Left forelimb (tissue), 1 donor: ENCODE measurements at places on chromosomes 3 and 15.

DNA sequence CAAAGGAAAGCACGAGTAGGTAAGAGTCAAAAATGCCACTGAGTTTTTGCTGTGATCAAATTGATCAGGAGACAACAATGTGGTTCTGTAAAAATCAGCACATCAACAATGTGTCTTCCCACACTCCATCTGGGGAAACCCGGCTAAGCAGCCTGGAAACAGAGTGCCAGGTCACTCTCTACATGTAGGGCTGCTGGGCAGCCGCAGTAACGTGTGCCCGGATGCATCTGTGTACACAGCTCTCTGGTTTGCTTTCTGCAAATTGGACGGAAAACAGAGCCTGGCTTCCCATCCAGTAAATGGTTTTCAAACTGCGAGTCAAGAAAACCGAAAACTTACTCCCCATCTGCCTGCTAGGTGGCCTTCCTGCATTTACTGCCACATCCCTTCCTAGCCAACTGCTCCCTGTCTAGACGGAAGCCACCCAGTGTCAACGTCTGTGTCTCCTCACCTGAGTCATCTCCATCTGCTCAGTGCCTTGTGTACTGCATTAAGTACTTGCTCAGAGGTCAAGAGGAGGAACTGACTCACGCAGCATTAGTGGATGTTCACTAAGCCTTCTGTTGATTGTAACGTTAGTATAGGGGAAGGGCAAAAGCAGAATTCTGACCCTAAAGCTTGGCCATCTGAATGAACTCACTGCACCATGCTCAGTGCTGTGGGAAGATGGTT, 124.1 kb downstream of the TJP1 start:
- no peak for DNase-seq

- DNase-seq = no peak
Observed at GRCh38 chr15:54045397-54045796, 67.2 kb downstream of the UNC13C start.

- DNase-seq = peak; percentile 36
Observed at GRCh38 chr3:127141921-127142730, 50.8 kb upstream of the PRR23E start.

DNA sequence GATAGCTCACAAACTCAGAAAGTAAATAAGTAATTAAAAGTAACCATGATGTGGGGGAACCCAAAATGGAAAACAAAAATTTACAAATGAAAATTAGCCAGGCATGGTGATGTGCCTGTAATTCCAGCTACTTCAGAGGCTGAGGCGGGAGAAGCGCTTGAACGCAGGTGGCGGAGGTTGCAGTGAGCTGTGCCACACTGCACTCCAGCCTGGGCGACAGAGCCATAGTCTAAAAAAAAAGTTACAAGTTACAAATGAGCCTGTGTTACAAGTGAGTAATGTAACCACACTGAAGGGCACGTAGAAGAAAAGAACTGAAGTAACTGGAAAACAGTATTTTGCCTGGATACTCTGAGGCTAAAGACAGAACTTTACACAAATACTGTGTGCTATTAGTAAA, 11.3 kb downstream of the EXOSC7 start:
- DNase-seq = no peak

DNA sequence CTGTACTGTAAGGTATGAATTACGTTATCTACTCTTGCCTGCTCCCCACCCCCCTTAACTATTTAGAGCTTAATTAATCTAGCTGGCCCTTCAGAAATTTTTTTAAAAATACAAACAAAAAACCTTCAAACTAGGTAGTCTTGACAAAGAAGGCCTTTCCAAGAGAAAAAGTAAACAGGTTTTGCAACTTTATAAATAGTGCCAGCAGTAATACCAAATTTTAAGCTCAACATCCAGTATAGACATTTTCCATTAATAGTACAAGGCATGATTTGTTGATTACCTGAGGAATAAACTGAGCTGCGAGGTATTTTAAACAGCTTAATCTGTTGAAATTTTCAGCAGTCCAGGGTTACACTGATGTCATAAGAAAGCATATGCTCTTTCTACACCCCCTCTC, 20.1 kb downstream of the STX19 start:
- no peak for DNase-seq

- DNase-seq = no peak
Observed at GRCh38 chr3:148866261-148866660, 1.2 kb downstream of the CPA3 start.

DNA sequence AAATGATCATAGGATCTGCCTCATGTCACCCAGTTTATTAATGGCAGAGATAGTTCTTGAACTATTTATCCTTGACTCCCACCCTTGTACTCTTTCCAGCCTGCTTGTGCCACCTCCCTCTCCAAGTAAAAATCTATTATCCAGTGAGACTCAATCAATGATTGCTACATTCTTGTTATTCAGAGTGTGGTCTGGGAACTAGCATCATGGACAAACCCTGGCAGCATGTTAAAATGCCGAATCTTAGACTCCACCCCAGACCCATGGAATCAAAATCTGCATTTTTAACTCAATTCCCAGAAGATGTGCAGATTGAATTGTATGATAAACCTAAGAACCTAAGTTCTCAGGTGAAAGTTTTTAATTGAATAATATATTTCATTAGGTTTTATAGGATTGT, 34.7 kb upstream of the PYDC2 start:
- DNase-seq = no peak

- DNase-seq = no peak
Observed at GRCh38 chr3:17473761-17474160, 268.7 kb downstream of the TBC1D5 start.

DNA sequence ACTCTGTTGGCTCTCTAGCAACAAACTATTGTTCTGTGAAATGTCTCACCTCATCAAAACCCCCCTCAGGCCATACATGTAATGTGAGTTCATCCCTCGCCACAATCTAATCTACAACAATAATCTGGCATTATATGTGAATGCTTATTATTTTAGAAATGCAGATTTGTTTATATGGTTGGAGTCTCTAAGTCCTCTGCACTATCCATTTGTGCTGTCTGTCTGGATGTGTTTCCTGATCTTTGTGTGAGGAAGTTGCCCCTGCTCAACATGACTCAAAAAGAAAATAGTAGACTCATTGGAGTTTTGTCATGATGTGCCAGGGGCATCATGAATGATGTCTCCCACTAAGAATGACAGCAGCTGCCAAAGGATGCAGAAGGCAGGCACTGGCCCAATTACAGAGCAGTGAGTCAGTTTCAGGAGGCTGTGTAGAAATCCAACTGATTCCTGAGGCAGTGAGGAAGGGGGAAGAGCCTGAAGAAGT, 161.6 kb upstream of the PDZRN3 start:
- DNase-seq = no peak

GRCh38 chr3:196789885-196790359, 50.3 kb downstream of the PAK2 start:
- no peak for DNase-seq
